ENCODE measurements at places on chromosomes 7 and 10.

GRCh38 chr7:157523766-157524421, 187.1 kb downstream of the DNAJB6 start:
- H3K4me1 ChIP-seq, result no peaks in the 10 kb centered on the region
- no peaks in the 10 kb centered on the region for H3K27me3 ChIP-seq
- no peaks in the 10 kb centered on the region for H3K36me3 ChIP-seq
- no peak overlapping the region for H3K4me3 ChIP-seq
- DNase-seq, result no peak
- no peak overlapping the region for H3K27ac ChIP-seq

DNA sequence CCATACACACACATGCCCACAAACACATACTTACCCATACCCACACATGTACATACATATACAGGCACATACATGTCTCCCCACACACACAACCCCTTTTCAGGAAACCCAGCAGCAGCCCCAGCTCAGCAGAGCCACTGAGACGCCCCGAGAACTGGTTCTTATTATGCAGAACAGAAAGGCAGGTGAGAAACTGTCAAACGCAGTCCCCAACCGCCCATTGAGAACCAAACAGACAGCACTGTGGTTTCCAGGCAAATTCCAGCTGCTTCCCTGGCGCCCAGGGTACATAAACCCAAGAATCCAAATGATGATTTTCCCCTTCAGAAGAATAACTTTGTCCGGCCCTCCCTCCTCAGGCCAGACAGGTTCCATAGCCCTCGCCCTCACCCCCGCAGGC, 366.6 kb upstream of the ZMIZ1 start:
- no peaks in the 10 kb centered on the region for H3K4me1 ChIP-seq
- DNase-seq, result no peak
- H3K27ac ChIP-seq, result no peak overlapping the region
- H3K4me3 ChIP-seq, result no peak overlapping the region
- H3K27me3 ChIP-seq, result no peaks in the 10 kb centered on the region

DNA sequence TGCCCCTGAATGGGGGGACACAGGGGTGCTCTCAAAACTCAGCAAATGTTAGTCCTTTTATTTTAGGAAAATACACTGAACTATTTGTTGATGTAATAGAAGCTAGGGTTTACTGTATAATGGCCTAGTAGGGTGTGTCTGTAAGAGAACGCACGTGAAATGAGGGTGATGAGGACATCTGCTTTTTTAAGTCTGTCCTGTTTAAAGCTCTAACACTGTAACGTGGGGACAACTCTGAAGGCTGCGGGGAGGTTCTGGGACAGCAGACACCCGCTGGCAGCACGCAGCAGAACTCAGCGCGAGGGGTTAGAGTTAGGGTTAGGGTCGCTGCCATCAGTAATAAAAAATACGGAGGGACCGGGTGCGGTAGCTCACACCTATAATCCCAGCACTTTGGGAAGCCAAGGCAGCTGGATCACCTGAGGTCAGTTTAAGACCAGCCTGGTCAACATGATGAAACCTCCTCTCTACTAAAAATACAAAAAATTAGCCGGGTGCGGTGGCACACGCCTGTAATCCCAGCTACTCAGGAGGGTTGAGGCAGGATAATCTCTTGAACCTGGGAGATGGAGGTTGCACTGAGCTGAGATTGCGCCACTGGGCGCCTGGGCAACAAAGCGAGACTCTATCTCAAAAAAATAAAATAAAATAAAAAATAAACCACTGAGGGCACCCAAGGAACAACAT, 98.0 kb downstream of the CTBP2 start:
- peak overlapping the region; percentile 92 for H3K27ac ChIP-seq
- H3K4me1 ChIP-seq, result peaks cover 97% of the 10 kb centered on the region
- no peaks in the 10 kb centered on the region for H3K27me3 ChIP-seq
- DNase-seq, result no peak

- H3K27me3 ChIP-seq, result no peaks in the 10 kb centered on the region
- H3K27ac ChIP-seq, result no peak overlapping the region
- H3K36me3 ChIP-seq, result no peaks in the 10 kb centered on the region
- DNase-seq, result no peak
- no peaks in the 10 kb centered on the region for H3K4me1 ChIP-seq
Observed at GRCh38 chr7:153454306-153454705, 597.9 kb upstream of the DPP6 start.

DNA sequence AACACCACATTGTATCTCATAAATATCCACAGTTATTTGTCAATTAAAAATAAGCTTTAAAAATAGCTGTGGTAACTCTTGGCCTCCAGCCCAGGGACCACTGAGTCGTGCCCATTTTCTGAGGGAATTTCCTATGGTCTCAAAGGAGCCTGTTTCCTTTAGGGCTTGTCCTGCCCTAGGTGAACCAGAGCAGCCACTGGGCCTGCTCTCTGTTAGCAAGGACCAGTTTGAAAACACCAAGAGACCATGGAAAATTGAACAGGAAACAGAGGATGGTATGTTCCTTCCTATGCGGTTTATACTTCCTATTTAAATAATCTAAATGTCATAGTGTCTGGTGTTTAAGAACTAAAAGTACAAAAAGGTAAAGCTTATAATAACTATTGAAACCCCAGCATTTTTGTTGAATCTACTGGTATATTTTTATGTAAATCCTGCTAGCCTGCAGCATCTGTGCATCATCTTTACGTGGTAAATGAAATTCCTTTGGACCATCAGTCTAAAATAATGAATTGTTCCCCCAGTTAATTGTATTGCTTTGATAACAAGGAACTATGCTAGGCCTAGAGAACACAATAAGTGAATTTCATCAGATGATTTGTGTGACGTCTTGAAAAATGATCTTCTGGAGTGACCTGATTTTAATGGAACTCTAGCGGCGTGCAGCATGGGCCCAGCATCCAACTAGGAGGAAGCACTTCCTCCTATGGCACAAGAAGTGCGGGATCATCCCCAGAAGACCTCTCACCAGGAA, 333.7 kb downstream of the GFRA1 start:
- H3K4me1 ChIP-seq, result no peaks in the 10 kb centered on the region
- H3K27me3 ChIP-seq, result no peaks in the 10 kb centered on the region
- no peaks in the 10 kb centered on the region for H3K36me3 ChIP-seq
- no peak overlapping the region for H3K4me3 ChIP-seq
- DNase-seq, result no peak
- H3K27ac ChIP-seq, result no peak overlapping the region

DNA sequence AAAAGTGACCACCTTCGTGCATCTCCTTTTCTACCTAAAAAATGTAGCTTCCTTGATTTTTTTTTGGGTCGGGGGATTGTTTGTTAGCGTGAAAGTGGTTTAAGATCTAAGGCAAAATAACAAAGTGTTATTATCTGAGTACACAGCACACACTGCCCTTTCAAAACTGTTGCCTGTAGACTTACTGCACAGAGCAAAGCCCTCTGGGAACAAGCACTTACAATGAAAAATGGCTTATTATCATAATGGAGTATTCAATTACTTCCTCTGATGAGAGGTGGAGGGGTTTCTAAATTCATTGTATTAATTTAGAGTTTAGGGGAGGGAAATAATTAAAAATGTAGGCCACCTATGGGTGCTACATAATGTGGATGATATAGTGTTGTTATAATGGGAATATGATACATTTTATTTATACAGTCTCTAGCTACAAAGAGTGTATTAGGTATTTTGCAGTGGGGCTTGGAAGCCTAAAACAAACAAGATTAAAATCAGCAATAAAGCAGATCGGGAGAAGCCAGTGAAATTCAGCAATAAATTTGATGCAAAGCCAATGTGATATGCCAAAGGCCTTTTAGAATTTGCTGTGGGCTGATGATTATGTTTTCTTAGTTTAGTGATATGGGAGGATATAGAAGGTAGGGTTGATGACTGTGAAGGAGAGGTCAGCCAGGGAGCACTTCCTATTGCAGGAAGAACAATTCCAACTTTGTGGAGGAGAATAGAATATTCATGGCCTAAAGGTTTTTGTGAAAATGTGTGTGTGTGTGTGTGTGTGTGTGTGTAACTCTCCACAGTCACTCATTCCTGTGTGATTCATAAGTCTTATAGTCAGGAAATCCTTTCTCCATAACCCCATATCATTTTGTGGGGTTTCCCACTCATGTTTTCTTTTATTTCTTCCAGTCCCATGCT, 17.7 kb upstream of the EXOC4 start:
- DNase-seq, result no peak
- H3K27ac ChIP-seq, result no peak overlapping the region
- no peaks in the 10 kb centered on the region for H3K4me1 ChIP-seq
- no peak overlapping the region for H3K4me3 ChIP-seq

- DNase-seq, result no peak
- H3K36me3 ChIP-seq, result no peaks in the 10 kb centered on the region
- peaks cover 4% of the 10 kb centered on the region for H3K4me1 ChIP-seq
Observed at GRCh38 chr10:127990846-127991542, 84.1 kb downstream of the PTPRE start.

- DNase-seq, result no peak
- no peaks in the 10 kb centered on the region for H3K4me1 ChIP-seq
- H3K27me3 ChIP-seq, result no peaks in the 10 kb centered on the region
- H3K27ac ChIP-seq, result no peak overlapping the region
Observed at GRCh38 chr10:59057345-59057744, 119.1 kb upstream of the PHYHIPL start.

GRCh38 chr7:50718876-50719275, 63.8 kb downstream of the GRB10 start:
- H3K4me3 ChIP-seq, result no peak overlapping the region
- no peaks in the 10 kb centered on the region for H3K27me3 ChIP-seq
- DNase-seq, result no peak
- H3K4me1 ChIP-seq, result peaks cover 26% of the 10 kb centered on the region

DNA sequence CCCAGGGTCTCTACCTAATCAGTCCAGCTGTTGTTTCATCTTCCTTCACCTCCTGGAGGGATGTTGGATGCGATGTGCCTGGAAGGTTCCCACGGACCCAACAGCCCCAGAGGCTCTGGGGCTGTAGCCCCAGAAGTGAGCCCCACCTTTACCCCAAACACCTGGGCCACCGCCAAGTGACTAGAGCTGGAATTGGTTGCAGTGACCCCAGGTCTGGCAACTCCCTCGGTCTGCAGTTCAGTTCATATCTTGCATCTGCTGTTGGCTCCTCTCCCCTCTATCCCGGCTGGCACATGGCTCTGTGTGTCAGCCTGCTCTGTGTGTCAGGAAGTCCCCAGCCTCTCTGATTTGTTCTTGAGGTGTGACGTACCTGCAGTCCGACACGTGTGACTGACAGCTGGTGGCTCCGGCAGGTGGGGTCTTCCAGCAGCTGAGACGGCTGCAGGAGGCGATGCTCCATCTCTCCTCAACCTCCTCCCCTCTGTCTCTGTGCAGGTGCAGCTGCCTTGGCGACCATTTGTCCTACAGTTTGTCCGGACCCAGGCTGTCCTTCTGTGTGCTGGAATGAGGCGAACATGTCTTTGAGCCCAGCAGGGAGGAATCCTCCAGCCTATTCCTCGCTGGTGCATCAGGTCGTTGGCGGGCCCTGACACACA, 38.6 kb downstream of the ELFN1 start:
- H3K4me1 ChIP-seq, result no peaks in the 10 kb centered on the region
- H3K36me3 ChIP-seq, result no peaks in the 10 kb centered on the region
- H3K27ac ChIP-seq, result no peak overlapping the region
- H3K27me3 ChIP-seq, result no peaks in the 10 kb centered on the region
- DNase-seq, result no peak
- no peak overlapping the region for H3K4me3 ChIP-seq

GRCh38 chr10:91271886-91272285, 51.4 kb downstream of the PCGF5 start:
- H3K4me3 ChIP-seq, result no peak overlapping the region
- H3K27me3 ChIP-seq, result no peaks in the 10 kb centered on the region
- no peak overlapping the region for H3K27ac ChIP-seq
- H3K4me1 ChIP-seq, result no peaks in the 10 kb centered on the region
- H3K36me3 ChIP-seq, result no peaks in the 10 kb centered on the region

- H3K27ac ChIP-seq, result no peak overlapping the region
- DNase-seq, result no peak
- H3K4me1 ChIP-seq, result no peaks in the 10 kb centered on the region
- H3K27me3 ChIP-seq, result no peaks in the 10 kb centered on the region
- H3K4me3 ChIP-seq, result no peak overlapping the region
- no peaks in the 10 kb centered on the region for H3K36me3 ChIP-seq
Observed at GRCh38 chr7:88686468-88687229, 72.9 kb upstream of the ZNF804B start.

DNA sequence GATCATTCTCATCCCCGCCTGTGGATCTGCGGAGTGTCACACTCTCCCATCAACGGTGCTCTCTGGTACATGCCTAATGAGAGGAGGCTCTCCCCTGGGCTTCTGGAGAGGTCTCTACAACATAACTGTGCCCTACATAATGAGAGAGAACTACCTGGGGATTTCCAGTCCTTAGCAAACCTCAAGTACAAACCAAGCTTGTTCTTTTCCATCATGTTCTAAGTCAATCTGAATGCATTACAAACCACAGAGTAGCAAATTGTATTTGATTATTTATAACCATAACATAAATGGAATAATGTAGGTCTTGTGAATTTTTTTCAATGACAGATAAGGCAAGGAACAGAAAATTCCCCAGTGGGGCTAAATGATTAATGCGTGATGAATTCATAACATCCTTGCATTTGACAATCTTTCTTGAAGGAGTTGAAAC, 412.4 kb upstream of the NRP1 start:
- H3K4me3 ChIP-seq, result no peak overlapping the region
- peaks cover 14% of the 10 kb centered on the region for H3K4me1 ChIP-seq
- DNase-seq, result no peak
- H3K36me3 ChIP-seq, result no peaks in the 10 kb centered on the region
- no peak overlapping the region for H3K27ac ChIP-seq

- no peak overlapping the region for H3K4me3 ChIP-seq
- H3K36me3 ChIP-seq, result no peaks in the 10 kb centered on the region
- H3K27ac ChIP-seq, result no peak overlapping the region
- no peak for DNase-seq
Observed at GRCh38 chr7:7433811-7434210, 101.9 kb downstream of the COL28A1 start.

DNA sequence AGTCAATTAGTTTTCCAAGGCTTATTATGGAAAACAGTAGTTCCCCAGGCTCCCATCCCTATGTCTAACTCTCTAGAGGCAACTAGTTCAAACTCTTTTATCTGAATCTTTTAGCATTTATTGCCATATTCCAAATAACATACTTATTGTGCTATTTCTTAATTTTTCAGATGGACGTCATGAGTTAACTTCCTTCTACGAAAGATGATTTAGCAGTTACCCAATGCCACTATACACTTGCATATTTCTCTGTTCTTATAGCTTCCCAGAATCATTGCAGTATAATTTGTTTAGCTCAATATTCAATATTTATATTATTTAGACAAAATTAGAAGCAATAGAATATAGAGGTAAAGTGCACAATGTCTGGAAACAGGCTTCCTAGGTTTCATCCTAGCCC, 52.8 kb downstream of the REEP3 start:
- H3K4me3 ChIP-seq, result no peak overlapping the region
- no peaks in the 10 kb centered on the region for H3K27me3 ChIP-seq
- DNase-seq, result no peak
- H3K4me1 ChIP-seq, result peaks cover 28% of the 10 kb centered on the region
- peaks cover 22% of the 10 kb centered on the region for H3K36me3 ChIP-seq

GRCh38 chr10:63717027-63717715, 196.0 kb downstream of the REEP3 start:
- H3K4me3 ChIP-seq, result no peak overlapping the region
- H3K4me1 ChIP-seq, result peaks cover 14% of the 10 kb centered on the region
- H3K27ac ChIP-seq, result no peak overlapping the region
- no peak for DNase-seq
- H3K36me3 ChIP-seq, result no peaks in the 10 kb centered on the region
